NCI-H1694 treated with DMSO at 0.1 percent for 48 hours (cell line): ENCODE measurements at places on chromosomes 16 and 17.

DNA sequence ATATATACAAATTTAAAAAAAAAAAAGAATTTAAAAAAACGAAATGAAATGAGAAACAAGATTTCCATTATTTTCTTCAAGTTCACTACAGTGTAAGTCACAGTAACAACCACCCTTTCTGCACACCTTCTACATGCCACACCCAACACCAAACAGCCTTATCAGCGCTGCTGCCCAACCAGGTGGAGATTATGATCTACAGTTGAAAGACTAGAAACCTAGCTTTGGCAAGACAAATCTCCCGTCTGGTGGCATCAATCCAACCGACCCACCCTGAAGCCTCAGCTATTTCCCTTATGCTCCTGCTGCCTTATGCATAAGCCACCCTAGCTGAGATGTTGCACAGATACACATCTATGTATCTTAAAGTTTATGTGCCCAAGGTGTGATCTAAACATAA, 60.8 kb downstream of the PARN start:
- DNase-seq, result no peak

DNA sequence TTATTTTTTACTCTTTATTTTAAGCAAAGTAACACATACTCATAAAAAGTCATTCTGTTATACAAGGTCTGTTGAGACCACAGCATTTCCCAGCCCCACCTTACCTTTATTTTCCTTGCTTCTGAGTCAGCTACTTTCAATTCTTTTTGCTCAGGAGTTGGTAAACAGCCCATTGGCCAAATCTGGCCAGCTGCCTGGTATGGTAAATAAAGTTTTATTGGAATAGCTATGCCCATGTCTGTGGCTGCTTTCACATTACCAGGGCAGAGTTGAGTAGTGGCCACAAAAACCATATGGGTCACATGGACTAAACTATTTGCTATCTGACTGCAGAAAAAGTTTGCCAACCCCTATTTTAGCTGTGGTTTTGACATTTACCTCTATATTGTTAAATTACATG, 3.4 kb upstream of the NSRP1 start:
- no peak for DNase-seq

DNA sequence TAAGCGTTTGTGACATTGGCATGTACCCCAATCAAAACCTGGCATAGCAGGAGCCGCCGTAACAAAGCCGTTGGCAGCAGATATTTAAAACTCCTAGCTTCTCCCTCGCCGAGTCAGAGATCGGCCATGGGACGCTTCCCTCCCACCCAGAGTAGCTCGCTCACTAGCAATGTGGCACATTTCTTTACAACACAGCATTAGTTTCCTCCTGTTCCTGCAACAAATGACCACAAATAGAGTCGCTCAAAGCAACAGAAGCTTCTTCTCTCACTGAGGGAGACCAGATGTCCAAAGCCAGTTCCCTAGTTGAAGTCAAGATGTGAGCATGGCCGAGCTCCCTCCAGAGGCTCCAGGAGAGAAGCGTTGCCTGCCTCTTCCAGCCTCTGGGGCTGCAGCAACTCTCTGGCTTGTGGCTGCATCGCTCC, 106.7 kb downstream of the RBFOX3 start:
- DNase-seq, result peak; percentile 37

- DNase-seq, result peak; percentile 74
Measured at GRCh38 chr17:41801374-41802271, 10.1 kb downstream of the P3H4 start.

DNA sequence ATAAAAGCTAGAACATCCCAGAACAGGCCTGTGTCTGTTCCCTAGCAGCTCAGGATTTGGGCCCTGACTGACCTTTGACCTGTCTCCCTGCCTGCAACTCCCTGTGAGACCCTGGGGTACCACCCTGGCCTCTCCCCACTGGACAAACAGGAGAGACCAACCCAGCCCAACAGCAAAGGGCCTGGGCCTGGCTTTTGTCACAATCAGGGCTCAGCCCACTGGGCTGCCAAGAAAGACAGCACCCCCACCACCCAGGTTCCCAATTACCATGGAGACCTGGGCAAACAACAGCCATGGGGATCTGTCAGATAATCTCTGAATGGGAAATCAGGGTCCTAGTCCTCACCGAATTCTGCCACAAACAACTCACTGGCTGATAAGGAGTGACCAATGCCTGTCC, 11.1 kb downstream of the PLLP start:
- DNase-seq, result no peak

GRCh38 chr17:81635431-81635830, 1.5 kb downstream of the NPLOC4 start:
- no peak for DNase-seq

DNA sequence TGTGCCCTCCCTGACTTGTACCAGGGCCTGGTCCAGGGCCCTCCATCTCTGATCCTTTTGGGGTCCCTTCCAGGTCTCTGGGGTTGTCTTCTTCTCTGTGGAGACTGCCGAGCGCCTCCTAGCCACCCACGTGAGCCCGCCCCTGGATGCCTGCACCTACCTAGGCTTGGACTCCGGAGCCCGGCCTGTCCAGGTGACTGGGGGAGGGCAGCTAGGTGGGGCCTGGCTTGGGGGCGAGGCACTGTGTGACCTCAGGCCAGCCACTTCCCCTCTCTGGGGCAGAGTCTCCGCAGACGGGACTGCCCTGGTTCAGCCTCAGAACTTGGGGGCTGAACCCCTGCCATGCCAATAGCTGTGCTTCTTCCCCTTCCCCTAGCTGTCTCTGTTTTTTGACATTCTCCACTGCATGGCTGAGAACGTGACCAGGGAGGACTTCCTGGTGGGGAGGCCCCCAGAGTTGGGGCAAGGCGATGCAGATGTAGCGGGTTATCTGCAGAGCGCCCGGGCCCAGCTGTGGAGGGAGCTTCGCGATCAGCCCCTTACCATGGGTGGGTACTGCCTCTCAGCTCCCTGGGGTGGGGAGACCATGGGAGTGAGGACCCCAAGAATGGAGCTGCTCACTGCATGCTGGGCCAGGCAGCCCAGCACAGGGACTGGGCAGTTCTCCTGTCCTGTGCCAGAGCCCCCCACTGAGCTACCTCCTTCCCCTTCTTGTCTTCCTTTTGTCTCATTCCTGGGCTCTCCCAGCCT, 14.6 kb downstream of the FCSK start:
- no peak for DNase-seq

DNA sequence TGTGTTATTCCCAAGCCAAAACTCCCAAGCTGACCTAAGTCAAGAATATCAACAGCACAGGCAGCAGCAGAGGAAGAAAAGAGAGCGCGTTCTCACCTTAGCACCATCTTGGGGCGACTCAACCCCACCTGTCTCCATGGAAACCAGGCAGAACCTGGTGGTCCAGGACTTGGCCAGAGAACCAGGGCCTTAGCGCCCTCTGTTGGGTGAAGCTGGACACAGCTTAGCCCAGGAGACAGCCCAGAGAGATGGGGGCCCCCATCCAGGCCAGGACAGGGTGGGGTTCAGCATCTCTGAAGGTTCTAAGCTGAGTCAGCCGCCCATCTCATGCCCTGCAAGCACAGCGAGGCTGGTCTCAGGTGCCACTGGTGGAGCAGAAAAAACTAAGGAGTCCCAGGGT, 60.1 kb upstream of the TMEM132E start:
- no peak for DNase-seq

DNA sequence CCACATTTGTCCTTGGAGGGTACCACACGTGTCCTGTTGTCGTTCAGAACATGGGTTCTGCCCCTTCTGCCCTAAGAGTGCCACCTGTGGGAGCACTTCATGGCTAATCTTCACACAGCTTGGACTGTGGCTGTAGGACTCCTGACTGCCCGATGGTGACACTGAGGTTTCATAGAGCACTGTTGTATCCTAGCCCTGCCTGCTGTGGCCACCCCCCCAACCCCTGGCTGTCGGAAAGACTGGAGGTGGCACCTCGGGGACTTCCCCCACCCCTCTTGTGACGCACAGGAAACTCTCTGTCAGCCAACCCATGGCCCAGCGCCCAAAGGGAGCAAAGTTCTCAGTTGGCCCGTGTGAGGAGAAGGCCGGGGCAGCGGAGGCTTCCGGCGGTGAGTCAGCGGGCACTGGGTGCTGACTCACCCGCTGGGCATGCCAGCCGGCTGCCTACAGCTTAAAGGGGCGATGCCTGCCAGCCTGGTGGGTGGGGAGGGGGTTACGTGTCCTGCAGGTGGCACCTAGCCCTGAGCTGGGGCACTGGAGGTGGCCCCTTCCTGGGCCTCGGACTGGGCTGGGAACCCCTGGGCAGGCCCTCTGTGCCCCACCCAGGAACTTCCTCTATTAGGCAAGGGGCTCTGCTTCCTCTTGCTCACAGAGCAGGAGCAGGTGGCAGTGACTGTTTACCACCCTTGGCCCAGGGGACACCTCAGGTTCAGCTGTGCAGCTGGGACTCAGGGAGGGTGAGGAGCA, 3.4 kb downstream of the MAP2K3 start:
- peak; percentile 31 for DNase-seq

DNA sequence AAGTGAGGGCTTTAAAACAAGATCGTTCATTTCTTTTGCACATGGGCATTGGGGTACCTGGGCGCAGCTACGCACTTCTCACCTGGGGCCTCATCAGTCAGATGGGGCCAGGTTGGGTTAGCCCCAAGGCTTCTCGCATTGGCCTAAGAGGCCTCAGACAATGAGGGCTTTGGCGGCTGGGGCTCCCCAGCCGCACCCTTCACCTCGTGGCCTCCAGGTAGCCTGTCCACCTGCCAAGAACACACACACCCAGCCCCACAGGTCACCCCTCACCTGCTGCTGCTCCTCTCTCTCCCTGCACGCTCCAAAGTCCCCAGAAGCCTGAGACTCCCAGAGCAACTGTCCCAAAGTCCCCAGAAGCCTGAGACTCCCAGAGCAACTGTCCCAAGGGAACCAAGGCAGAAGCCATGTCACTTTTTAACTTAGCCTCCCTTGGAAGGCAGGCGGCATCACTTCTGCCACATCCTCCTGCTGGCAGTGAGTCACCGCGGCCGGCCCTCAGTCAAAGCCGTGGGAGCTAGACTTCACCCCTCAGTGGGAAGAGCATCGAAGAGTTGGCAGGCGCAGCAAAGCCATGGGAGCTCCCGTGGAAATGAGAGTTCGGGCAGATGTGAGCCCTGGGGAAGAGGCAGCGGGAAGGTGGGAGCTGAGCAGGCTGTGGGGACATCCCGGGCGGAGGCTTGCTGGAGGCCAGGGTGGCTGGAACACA, 78.9 kb upstream of the PLCG2 start:
- DNase-seq, result no peak

DNA sequence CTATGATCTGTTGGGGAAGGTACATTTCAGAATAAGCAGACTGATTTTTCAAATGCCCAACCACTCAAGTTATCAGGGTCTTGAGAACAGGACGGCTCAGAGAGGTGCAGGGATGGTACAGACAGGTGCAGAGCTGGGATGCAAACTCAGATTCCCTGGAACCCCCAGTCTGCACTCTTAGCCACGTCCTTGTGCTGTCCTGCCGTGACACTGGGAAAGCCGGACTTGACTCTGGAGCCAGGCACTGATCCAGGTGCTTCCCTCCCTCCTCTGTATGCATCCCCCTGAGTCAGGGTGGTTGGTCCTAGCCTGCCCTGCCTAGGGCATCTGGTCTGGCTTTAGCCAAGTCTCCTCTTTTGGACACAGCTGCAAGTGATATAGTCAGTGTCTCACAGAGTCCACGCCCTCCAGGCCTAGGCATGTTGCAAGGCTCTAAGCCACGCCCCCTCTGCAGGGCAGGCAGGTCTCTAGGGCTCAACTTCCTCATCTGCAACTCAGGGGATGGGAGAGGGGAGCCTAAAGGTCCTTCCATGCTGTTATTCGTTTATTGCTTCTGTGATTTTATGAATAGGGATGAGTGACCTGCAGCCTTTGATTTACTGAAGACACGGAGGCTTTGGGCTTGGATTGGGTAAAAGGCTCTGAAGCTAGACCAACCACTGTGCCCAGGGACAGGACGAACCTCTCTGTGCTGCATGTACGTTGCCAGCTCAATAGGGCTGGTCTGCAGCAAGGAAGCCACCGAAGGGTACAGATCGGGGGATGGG, 97.3 kb downstream of the SDK2 start:
- no peak for DNase-seq

DNA sequence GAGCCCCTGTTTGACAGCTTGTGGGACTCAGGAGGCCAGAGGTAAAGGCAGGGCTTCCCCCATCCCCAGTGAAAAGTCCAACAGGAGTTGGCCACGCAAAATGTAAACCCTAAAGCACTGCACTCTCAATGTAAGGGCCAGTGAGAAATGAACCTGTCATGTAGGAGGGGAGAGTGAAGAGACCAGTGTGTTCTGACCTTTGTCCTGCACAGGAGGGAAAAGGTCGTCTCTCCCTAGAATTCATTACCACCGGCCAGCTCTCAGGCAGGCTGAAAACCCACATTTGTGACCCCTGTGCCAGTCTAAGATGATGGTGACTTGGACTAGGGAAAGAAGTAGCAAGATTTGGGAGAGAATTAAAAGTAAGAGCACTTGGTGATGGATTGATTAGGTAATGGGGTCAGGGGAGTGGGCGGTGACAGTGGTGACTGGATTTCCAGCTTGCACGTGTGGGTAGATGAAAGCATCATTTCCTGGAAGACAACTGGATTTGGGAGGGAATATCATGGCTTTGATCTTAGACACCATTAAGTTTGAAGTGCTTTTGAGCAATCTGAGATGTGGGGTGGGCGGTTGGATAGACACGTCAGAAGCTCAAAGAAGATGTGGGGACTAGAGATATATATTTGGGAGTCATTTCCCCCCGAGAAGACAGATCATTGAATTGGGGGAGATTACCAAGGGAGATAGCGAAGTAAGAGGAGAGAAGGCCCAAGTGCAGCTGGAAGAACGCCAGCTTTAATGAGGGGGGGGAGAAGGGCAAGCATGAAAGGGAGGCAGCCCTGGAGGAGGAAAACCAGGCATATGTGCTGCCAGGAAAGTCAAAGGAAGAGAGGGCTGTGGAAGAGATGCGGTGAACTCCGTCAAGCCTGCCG, 119.5 kb downstream of the NTN1 start:
- DNase-seq, result no peak

DNA sequence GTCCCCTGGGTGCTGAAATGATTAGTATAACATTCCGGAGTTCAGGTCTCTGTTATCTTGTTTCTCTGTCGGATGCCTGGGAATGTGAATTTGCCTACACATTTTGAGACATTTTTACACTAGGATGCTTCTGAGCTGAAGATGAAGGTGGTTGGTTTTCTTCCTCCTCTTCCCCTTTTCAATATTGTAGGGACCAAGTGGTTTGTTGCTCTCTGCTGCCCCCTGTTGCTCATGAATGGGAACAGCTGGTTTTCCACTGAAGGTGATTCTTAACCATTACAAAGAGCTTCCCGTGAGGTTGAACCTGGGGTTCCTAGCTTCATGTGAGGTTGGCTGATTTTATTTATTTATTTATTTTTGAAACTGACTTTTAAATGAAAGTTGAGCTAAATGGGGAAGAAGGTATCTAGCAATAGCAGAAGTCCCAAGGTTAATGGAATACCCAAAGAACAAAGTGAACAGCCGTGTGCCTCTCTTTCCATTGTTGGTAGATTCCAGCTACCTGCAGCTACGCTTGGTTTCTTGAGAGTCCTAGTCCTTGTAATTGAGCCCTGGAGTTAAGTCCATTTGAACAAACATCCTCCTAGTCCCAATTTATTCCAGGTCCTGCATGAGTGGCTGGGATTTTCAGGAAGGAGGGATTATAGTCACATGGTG, 983.9 kb upstream of the EEF2KMT start:
- peak; percentile 47 for DNase-seq

GRCh38 chr16:88340755-88341150, 42.0 kb upstream of the ZNF469 start:
- no peak for DNase-seq
